HS-27A (cell line): ENCODE measurements at places on chromosomes 1 and 21.

DNA sequence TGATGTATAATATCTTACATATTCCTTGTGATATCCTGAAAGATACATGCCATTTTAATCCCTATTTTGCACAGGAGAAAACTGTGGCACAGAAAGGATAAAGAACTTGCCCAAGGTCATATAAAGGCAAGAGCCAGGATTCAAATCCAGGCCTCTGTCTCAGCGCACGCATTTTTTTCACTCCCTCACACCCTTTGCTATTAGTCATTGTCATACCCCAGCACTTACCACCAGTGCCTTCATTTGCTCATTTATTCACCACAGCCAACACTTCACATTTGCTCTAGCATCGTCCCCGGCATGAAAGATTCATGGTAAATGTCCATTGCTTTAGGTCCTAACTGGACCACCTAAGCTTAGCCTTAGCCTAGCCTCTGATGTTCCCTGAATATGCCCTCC lies 14.2 kb downstream of the ALX3 start:
- DNase-seq: no peak

GRCh38 chr1:236502972-236503639 lies 20.7 kb upstream of the LGALS8 start:
- DNase-seq: no peak

GRCh38 chr1:20462397-20462796 lies 23.6 kb downstream of the CAMK2N1 start:
- no peak for DNase-seq

DNA sequence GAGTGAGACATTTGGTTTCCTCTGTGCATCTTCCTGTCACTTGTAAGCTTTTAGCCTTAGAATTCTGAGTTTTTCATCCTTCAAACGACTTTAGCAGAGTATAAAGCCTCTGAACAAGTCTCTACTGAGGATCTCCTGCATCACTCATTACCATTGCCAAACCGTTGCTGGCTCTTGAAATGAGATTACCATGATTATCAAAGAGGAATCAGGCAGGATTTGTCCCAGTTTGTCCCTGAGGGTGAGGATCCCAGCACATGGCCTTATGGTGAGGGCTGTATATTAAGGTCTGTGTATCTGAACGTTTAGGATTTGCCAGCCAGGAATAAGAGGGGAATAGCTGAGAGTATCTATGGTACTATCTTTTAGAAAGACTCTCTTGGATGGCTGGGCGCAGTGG lies 169.5 kb upstream of the L1TD1 start:
- no peak for DNase-seq

DNA sequence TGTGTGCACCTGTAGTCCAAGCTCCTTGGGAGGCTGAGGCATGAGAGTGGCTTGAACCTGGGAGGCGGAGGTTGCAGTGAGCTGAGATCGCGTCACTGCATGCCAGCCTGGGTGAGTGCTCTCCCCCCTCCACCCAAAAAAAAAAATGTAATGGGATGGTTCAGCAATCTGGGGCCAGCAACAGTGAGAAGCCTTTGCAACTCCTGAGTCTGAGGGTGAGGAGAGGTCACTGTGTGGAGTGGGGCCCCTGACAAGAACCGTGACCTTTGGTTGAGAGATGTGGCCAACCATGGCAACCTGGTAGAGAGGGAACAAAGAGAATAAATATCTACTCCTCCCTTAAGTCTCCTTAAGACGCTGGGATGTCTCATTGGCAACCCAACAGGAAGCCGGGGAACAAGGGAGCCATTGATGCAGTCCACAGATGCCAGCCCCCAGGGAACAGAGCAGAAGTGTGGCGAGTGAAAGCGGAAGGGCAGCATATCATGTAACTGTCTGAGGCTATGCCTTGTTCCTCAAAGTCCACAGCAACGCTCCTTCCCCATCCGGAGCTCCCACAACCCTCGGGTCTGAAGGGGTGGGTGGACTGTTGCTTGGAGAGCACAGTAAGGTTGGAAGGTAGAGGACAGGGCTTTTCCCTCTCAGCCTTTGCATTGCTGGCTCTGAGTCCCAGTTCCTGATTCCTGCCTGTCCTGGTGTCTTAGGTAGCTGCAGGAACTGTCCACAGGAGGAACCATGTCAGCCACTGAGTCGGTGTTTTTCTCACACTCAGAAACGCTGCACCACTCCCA lies 8.3 kb downstream of the TRNP1 start:
- no peak for DNase-seq

GRCh38 chr1:172089768-172090510 lies 248.6 kb downstream of the DNM3 start:
- peak; percentile 3 for DNase-seq

- no peak for DNase-seq
Observed at GRCh38 chr1:94929351-94930217, 2.7 kb upstream of the CNN3 start.

GRCh38 chr1:226360106-226360746 lies 47.7 kb downstream of the PARP1 start:
- no peak for DNase-seq

- DNase-seq: no peak
Observed at GRCh38 chr1:59007820-59008598, 224.2 kb upstream of the JUN start.

DNA sequence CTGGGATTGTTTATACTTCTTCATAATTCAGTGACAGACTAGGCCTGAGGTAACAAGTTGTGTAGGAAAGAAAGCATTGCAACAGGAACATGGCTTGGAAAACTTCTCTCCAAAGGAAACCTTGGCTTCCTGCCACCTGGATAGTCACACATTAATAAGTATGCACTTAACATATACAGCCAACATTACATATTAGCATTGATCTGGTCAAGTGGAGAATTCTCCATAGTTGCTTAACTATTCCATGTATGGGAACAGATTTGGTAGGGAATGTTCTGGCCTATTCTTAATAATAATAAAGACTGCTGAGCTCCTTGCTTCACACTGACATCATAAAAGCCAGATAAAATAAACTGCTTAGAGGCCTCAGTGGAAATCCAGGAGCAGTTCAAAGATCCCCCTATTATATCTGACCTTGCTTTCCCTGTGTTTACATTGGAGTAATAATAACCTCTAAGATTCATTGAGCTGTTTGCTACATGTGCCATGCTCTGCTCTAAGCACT lies 27.2 kb upstream of the NFIA start:
- DNase-seq: no peak
